Stimulated activated CD4-positive, alpha-beta T cell treated with anti-CD3 and anti-CD28 coated beads, TNF-alpha, amount 100 ng/mL, for 24 hours (primary cell): ENCODE measurements at places on chromosomes 7 and 10.

DNA sequence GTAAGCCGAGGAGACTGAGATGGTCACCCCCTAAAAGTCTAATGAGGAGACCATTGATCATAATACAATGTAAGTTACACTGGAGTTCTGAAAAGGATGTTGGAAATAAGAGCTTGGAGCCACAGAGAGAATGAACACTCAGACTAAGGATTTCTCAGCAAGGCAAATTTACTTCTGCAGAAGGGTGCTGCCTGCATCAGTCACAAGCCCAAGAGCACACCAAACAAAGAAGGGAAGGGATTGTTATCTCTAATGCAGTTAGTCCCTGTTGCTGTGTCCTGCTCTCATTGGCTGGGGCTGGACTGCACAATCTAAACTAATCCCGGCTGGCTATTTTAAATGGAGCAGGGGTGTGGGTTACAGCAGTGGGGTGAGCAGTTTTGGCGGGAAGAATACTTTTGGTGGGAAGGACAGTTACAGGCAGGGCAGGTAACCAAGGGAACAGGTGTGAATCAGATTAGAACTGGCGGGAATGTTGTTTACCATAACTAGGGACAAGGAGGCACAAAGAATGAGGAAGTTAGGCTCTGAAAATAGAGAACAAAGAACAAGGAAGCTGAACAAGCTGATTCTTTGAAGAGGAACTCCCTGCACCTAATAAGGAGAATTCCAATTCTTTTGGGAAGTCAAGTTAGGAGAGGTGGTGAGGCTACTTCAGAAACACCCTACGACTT, 30.3 kb upstream of the TRIM24 start:
- no peak for DNase-seq

GRCh38 chr10:60425392-60426110, 35.9 kb upstream of the ANK3 start:
- no peak for DNase-seq

- DNase-seq: no peak
Measured at GRCh38 chr10:12792889-12793556, 208.5 kb downstream of the CCDC3 start.

DNA sequence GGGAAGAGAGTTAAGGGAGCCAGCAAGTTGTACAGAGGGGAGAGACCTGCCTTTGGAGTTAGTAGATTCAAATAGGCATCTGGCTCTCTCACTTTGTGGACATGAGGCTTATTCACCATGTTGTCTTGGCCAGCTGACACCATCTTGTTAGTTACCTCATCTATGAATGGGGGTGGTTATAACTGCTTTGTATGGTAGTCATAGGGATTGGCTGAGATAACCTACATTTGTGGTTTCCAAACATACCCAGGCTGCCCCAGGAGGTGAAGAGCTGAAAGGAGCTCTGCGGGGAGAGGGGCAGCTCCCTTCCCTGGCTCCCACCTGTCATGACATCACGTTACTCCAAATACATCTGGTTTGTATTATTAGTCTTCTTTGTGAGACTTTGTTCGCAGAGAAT, 393.3 kb upstream of the AUTS2 start:
- DNase-seq: no peak

DNA sequence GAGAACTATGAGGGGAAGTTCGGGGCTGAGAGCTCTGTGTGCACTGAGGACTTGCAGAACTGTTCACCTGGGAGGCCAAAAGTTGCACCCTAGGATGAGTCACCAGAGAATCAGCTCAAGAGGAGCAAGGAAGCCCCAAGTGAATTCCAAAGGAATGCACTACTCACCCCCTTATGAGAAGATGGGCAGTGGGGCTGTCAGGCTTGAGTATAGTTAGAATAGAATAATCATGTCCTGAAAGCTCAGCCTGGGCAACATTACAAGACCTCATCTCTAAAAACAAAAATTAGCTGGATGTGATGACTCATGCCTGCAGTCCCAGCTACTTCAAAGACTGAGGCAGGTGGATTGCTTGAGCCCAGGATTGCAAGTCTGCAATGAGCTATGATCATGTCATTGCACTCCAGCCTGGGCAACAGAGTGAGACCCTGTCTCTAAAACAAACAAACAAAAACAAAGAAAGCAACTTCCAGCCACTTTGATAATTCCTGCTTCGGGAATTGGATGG, 30.0 kb downstream of the MAP3K8 start:
- no peak for DNase-seq

- no peak for DNase-seq
Measured at GRCh38 chr7:98509836-98510235, 107.2 kb upstream of the NPTX2 start.
